ENCODE measurements at places on chromosomes 13 and 19. TPM values are rescaled to one million over a fixed set of nuclear protein-coding genes. Genes with fewer than 3 reads are reported as not detected.

Gene PDX1
- not detected for total RNA-seq

Gene RASL11A
- total RNA-seq, result 3.3 TPM

Gene SPRY2
- 46.8 TPM for total RNA-seq

Gene ADAMTSL5
- 8.1 TPM for total RNA-seq

GRCh38 chr19:3110126-3110825 is 16.1 kb downstream of the GNA11 start:
- DNase-seq, result no peak
- H3K27ac ChIP-seq, result no peak overlapping the region
- H3K4me1 ChIP-seq, result no peaks in the 10 kb centered on the region

- H3K4me1 ChIP-seq, result no peaks in the 10 kb centered on the region
- H3K4me3 ChIP-seq, result no peak overlapping the region
- H3K27ac ChIP-seq, result no peak overlapping the region
- DNase-seq, result no peak
Measured at GRCh38 chr13:45696610-45697226, 5.4 kb upstream of the CBY2 start.

Measured in psoas muscle (tissue), 8 donors.